NCI-H446 treated with DMSO at 0.1 percent for 48 hours (cell line): ENCODE measurements at places on chromosomes 13 and 19.

DNA sequence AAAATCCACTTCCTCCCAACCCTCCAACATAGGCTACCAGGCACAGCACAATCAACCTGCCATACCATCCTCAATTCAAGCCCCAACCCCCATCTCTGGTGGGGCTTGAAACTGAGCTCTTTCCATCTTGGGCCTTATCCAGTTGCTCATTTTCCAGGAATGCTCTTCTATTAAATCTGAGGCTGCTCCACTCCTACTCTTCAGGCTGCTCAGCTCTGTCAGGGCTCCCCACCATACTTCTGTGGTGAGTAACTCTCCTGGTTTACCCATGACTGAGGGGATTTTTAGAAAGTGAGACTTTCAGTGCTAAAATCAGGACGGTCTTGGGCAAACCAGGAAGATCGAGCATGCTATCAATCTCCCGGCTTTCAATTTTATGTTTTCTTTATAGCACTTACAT, 512.8 kb downstream of the LMO7 start:
- DNase-seq, result no peak

DNA sequence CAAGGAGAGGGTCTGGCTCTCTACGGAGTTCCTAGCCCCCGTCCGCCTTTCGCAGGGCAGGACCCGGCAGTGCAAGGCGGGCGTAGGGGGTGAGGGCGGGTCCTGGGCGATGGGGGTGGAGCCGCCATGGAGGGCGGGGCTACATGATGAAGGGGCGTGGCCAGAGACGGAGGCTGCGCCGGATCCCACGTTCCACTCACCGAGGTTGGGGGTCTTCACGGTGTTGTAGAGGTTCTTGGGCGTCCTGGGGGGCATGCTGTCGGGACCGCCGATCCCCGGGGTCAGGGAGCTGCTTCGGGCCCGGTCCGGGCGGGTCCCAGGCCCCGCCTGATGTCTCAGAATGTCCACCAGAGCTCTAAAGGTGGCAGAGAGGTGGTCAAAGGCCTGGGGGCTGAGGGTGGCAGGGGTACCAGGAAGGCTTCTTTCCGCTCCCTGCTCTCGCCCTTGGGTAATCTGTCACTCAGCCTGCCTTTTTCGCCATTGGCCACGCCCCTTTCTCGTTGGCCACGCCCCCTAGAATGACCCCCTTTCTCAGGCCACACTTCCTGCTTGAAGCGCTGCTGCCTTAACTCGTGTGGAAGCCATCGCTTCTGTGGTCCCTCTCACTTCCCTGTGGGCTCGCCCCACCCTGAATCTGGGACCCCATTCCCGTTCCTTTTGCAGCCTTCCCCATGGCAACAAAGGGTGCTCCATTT, 2.5 kb downstream of the SHISA7 start:
- DNase-seq, result no peak

- peak; percentile 25 for DNase-seq
These were observed 2.2 kb downstream of the ABCA7 start for GRCh38 chr19:1041835-1042685.

DNA sequence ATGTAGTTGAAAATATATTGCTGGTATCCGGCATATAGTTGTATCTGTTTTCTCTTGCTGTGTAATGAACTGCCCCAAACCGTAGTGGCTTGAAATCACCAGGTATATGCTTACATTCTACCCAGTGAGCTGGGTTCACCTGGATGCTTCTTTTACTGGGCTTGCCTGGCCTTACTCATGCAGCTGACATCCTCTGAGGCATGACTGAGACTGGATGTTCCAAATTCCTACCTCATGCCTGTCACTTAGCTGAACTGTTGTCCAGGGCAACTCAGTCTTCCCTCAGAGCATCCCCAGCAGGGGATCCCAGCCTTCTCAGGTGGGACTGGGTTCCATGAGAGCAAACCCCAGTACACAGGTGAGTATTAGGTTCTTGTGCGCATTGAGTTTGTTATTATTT, 66.8 kb downstream of the IFT88 start:
- no peak for DNase-seq

- DNase-seq, result no peak
These were observed 36.1 kb downstream of the ACTN4 start for GRCh38 chr19:38683393-38684077.

DNA sequence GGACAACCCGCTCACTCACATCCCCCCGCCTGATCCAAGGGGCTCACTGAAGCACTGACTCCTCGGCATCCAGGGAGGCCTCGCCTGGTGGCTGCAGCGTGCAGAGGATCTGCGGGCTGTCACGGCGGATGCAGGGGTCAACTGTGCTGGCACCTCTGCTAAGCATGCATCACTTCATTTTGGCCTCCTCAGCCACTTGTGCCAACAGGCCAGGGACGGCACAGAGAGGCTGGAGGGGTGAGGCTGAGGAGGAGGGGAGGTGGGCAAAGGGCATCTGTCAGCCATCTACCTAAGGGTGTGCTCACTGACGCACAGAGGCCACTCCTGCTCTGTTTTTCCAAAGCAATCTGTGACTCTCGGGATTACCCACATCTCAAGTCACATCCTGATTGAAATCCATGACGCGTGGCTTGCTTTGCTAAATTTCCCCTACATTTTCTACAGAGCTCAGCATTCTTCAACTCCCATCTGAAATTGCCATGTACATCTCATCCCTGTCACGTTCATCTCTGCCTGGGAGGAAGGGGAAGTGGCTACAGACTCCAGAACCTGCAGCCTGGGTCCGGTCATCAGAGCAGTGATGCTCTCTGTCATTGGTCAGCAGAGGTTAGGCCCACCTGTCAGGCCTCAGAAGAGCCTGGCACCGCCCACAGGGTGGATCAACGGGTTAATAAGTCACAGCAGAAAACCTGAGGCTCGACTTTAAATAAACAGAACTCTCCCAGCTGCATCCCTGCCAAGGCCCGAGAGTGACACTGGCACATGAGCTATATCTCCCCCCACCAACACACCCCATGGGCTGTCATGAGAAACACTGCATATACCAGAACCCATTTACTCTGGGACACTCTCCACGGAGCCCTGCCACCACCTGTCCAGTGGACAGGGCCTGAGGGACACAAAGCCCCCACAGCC, 17.6 kb downstream of the ELL start:
- DNase-seq, result no peak

DNA sequence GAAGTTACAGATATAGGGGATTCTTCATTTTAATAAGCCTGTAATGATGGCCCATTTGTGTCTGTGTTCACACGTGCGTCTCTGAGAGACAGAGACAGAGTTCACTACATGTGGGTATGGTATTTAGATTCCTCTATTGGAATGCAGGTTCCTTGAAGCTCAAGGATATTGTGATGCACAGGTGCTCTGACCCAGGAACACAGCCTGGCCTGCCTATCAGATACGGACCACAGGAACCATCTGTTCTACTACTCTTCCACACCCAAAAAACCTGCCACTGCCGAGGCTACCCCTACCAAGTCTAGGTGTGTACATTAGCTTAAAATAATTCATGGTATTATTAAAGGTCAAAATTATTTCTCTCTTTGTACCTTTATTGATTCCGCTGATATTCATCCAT, 289.2 kb downstream of the ATP8A2 start:
- DNase-seq, result no peak

DNA sequence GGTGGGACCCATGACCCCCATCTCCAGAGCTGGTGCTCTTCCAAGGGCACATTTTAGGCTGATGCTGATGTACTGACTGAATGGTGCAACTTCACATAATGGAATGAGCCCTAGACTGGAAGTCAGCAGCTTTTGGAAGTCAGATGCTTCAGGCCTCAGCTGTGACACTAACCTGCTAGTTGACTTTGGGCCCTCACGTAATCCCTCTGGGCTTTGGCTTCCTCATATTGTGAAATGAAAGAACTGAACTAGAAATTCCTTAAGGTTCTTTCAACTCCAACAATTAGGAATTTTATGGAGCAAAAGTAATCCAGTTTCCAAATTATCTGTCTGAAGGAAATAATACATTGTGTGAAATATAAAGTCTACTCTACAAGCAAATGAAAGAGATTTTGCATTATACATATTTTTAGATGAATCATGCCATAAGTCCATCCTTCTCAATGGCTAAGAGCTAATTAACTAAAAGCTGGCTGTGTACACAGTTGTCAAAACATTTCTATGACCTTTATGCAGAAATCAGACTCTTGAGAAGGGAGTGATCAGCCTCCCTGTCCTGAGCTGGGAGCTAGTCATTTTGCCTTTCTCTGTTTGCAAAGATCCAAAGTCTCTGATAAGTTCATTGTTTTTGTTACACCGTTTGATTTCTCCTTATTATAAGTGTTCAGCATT, 204.2 kb downstream of the DCLK1 start:
- no peak for DNase-seq

DNA sequence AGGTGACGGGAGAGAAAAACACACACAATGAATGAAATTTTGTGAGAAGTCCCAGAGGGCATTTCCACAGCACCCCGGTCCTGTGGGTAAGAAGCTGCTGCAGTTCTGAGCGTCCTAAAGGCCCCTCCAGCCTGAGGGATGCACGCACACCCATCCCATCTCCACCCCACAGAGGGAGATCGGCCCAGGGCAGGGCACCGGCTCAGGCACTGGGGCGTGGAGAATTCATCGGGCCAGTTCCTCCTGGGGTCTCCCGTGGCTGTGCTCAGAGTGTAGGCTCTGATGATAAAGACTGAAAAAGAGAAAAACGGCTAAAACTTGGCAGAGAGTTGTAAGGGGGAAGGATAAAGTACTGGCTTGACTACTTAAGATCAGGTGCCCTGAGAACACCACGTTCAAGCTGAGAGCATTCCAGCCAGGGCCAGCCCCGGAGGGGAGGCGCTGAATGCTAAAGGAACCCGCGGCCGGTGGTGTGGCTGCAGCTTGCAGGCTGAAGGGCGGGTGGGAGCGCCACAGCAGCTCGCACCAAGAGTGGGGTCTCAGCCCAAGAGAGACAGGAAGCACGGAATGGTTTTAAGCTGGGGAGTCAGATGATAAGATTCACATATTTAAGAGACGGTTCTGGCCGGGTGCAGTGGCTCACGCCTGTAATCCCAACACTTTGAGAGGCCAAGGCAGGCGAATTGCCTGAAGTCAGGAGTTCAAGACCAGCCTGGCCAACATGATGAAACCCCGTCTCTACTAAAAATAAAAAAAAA, 121.9 kb upstream of the SPACA7 start:
- DNase-seq, result no peak

- DNase-seq, result peak; percentile 93
These were observed 405.0 kb downstream of the COG6 start for GRCh38 chr13:40060296-40061007.

- DNase-seq, result no peak
These were observed 622 bp upstream of the FXYD5 start for GRCh38 chr19:35153701-35154524.

- no peak for DNase-seq
These were observed 195.2 kb downstream of the TSHZ3 start for GRCh38 chr19:31154021-31154420.

DNA sequence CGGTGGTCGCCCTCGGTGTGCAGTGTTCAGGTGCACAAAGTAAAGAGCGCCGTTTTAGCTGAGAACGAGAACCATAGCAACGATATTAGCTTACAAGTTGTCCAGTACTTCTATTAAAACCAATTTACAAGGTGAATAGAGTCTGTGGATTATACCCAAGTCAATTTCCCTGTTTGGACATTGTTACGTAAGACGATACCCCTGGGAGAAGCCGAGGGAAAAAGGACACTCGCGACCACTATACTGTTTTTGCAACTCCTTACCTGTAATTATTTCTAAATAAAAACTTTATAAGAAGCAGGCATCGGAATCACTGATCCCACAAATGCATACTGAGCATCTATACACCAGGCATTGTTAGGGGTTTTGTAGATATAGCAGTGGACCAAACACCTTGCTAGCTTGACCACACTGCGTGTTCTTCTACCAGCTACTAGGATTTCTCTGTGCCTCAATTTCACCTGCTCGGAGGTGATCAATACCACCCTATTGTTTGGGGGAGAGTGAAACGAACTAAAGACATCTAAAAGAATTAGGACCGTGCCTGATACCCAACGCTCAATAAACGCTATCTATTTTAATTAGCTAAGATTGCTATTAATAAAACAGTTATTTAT, 488 bp upstream of the EEF2 start:
- no peak for DNase-seq

GRCh38 chr13:33537676-33538075, 252.1 kb upstream of the STARD13 start:
- DNase-seq, result no peak

GRCh38 chr13:101520672-101521071, 68.2 kb downstream of the ITGBL1 start:
- DNase-seq, result no peak

DNA sequence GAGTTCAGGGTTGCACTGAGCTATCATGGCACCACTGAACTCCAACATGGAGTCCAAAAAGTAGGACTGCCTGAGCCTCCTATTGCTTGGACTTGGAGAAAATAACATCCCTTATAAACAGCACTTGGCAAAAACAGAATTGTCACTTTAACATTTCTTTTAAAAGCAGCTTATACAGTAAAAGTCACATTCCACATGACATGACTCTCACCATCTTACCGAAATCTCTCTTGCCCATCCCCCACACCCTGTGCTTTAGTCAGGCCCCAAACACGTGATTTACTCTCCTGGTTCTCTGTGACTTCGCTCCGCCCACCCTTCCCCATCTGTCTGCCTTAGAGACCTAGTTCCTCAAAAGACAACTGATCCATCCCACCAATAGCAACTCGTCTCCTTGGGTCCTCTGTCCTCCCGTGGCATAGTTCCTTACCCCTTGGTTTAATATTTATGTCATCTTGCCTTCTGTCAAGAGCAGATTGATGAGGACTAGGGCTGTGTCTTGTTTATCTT, 4.6 kb downstream of the SAFB start:
- DNase-seq, result no peak

- DNase-seq, result peak; percentile 99
These were observed 9.0 kb upstream of the MEIS3 start for GRCh38 chr19:47428177-47428894.

GRCh38 chr19:19528721-19529490, at the start of gene YJEFN3:
YJEFN3 (plus strand) TSS chr19:19528911; CDS start chr19:19528933, 22 bp downstream.
- no peak for DNase-seq

DNA sequence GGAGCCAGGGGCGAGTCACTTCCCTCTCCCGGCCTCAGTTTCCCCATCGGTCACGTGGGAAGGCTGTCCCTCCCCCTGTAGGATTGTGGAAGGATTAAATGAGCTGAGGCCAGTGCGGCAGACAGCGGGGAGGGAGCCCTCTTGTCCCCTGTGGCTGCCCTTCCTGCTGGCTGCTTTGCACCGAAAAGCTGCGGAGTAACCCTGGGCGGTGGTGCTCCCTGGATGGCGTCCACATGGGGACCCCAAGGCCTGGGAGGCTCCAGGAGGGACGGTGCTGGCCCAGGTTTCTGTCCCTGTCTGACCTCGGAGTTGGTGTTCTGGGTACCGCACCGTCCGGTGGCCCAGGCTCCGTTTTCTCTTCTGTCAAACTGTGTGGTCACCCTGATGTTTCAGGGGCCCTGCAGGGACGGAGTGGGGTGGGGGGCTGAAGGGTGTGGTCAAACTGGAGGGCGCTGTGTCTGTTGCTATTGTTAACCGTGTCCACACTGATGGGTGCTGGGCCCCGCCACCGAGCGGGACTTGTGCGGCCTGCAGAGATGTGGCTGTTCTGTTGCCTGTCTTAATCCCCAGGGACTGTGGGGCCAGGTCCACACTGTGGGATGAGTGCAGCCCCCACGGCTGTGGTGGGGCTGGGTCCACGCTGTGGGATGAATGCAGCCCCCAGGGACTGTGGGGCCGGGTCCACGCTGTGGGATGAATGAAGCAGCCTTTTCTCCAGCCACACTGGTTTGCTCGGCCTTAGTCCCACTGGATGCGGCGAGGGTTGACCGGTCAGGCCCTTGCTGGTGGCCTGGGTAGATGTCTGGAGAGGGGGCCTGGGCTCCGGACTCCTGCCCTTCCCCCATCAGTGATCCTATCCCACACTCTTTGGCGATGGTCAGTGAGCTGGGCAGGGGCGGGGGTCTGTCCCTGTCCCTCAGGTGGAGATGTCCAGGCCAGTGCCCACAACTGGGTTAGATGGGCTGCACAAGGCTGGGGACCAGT, 6.9 kb downstream of the GNA11 start:
- no peak for DNase-seq
